Kidney epithelial cell (primary cell): ENCODE measurements at places on chromosomes 3 and 15.

DNA sequence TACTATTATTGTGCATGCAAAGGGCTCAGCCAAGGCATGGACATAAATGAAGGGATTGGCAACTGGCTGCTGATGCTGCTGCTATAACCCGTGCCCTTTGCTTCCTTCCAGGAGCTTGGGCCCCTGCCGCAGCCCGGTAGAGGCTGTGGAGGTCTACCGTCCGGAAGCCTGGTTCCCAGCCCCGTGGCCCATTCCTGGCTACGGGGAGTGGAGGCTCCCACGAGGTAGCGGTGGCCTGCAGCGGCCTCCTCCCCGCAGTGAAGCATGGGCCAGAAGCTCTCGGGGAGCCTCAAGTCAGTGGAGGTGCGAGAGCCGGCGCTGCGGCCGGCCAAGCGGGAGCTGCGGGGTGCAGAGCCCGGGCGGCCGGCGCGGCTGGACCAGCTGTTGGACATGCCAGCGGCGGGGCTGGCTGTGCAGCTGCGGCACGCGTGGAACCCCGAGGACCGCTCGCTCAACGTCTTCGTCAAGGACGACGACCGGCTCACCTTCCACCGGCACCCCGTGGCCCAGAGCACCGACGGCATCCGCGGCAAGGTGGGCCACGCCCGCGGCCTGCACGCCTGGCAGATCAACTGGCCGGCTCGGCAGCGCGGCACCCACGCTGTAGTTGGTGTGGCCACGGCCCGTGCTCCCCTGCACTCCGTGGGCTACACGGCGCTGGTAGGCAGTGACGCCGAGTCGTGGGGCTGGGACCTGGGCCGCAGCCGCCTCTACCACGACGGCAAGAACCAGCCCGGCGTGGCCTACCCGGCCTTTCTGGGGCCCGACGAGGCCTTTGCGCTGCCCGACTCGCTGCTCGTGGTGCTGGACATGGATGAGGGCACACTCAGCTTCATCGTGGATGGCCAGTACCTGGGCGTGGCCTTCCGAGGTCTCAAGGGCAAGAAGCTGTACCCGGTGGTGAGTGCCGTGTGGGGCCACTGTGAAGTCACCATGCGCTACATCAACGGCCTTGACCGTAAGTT lies 15.0 kb downstream of the SPSB4 start:
- no peak for DNase-seq

DNA sequence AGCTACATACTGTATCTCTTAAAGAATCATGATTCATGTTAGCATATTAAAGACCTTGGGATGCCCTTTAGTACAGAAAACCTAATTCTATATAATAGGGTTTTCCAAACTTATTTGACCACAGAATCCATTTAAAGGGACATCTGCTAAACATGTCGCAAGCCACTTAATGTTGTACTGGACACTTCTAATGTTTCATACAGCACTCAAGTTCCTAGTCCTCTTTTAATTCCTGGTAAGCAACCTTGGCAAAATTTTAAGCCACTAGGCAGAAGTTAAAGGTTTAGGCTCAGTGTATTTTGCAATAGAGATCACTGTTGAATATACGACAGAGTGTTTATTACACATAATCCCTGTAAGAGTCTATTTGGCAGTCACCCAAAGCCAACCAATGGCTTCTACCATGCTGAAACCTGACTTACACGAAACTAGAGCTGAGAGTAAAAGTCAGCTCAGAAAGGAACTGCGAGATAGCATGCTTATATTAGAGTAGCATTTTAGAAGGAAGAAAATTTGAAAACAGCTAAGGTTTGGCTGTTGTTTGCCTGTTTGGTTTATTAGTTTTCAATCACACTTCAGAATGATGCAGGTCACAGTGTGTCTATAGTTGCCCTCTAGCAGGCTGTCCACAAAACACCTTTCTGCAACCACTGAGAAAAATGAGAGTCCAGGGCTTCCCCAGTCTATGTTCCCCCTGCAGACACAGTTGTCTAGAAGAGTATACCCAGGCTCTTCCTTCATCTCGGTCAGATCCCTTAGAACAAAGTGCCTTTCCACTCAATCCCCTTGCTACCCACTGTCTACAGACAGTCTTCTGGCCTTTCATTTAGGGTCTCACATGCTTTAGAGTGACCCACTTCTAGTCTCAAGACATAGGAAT lies 104.4 kb downstream of the FMN1 start:
- DNase-seq, result no peak

DNA sequence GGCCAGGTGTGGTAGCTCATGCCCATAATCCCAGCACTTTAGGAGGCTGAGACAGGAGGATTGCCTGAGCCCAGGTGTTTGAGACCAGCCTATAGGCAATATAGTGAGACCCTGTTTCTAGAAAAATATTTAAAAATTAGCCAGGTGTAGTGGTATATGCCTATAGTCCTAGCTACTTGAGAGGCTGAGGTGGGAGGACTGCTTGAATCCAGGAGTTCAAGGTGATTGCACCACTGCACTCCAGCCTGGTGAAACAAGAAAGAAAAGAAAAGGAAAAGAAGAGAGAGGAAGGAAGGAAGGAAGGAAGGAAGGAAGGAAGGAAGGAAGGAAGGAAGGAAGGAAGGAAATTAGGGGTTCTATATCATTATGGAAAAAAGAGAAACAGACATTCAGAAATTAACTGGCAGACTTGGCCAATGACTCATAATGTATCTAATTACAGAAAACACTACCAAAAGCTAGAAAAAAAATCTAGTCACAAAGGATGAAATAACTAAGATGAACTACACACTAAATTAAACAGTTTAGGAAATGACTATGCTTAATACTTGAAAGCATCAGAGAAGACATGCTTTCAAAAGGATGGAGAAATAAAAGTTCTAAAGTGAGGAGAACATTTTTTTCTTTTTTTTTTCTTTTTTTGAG lies 45.4 kb upstream of the TERB2 start:
- DNase-seq, result no peak

DNA sequence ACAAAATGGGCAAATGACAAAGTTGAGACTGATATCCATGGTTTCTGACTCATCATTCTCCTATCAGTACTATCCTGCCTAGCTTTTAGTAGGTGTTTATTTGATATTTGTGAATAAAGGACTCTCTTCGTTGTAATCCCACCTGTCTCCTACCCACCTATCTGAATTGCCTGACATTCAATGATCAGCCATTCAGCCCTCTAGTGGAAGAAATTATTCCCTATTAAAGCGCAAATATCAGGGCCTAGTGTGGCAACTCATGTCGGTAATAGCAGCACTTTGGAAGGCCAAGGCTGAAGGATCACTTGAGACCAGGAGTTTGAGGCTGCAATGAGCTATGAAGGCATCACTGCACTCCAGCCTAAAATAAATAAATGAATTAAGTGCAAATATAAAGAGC lies 195.7 kb upstream of the SETMAR start:
- DNase-seq, result no peak

- no peak for DNase-seq
These were observed 14.0 kb upstream of the DUT start for GRCh38 chr15:48317221-48317620.

DNA sequence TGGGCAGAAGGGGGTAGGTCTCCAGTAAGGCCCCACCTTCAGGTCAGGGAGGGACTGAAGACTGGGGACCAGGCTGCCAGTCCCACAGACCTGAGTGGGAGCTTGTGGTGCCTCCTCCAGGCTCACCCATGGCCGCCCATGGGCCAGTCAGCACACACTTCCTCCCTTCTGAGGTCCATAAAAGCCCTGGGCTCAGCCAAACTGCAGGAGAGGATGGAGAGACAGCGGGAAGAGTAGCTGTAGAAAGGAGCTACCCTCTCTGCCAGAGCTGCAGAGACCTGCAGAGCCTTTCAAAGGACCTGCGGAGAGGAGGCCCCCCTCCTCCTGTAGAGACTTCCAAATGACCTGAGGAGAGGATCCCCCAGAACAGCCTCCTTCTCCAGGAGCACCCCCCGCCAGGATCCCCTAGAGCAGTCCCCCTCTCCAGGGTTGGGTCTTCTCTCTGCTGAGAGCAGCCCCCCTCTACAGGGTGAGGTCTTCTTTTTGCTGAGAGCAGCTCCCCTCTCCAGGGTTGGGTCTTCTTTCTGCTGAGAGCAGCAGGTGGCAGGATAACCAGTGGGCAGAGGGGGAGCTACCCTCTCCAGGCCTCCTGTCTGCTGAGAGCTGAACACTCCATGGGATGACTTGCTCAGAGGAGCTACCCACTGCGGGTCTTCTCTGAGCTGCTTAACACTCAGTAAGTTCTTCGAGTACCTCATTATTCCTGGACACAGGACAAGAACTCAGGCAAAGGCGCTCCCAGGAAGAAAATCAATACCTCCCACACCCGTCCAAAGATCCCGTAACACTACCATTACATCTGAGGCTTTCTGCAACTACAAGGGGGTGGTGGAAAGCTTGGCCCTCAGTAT lies 5.0 kb upstream of the SKIC8 start:
- no peak for DNase-seq

- no peak for DNase-seq
These were observed 244.1 kb upstream of the PDZRN3 start for GRCh38 chr3:73868688-73869315.

DNA sequence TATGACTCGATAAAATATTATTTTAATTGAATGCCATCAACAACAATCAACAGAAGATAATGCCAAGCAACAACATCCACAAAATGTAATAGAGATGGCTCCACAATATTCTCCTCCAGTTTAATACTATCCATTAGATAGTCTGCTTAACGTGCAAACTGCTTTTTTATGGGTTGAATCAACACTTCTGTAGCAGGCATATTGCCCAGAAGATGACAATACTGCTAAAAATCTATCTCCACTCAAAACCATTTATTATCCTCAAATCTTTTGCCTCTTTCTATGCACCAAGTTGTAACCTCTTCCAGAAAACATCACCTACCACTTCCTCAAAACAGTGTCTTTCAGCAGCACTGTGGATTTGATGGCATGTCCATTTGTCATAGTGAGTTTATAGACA lies 295.7 kb upstream of the LMCD1 start:
- DNase-seq, result no peak

- no peak for DNase-seq
These were observed at the start of gene CFAP100 for GRCh38 chr3:126394179-126394976. TSS of gene CFAP100 (plus strand) at chr3:126394909. CDS start at chr3:126396001, 1,092 bp downstream.

DNA sequence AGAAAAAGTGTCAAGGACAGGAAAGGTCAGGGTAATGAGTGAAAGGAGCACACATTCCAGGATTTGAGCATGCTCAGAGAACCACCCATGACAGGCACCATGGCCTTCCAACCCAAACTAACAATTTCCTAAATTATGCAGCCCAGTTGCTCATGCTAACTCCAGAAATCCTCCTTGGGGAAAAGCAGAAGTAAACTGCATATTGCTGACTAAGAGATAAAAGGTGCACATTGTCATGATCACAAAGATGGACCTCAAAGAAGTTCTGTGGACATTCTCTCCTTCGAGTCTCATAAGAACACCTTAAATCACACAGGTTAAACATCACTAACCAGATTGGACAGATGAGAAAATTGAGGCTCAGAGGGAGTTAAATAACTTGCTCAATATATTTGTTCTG lies 97.6 kb upstream of the SLC25A36 start:
- no peak for DNase-seq

DNA sequence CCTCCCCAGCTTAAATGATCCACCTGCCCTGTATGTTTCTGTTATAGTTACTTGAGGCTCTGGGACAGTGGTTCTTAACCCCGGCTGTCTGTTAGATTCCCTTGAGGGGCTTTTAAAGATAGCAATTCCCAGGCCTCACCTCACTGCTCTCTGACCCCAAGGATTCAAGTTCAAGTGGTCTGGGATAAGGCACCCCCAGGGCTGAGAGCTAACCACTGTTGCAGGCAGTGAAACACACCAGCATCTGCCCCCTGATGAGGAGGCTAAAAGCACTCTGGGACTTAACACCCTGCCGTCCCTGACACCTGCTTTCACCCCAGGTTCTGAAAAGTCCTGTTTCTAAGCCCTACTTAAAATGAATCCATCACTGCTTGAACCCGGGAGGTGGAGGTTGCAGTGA lies 103.7 kb downstream of the LRRK1 start:
- DNase-seq, result no peak

- DNase-seq, result no peak
These were observed 221.0 kb upstream of the EOMES start for GRCh38 chr3:27943106-27943505.

DNA sequence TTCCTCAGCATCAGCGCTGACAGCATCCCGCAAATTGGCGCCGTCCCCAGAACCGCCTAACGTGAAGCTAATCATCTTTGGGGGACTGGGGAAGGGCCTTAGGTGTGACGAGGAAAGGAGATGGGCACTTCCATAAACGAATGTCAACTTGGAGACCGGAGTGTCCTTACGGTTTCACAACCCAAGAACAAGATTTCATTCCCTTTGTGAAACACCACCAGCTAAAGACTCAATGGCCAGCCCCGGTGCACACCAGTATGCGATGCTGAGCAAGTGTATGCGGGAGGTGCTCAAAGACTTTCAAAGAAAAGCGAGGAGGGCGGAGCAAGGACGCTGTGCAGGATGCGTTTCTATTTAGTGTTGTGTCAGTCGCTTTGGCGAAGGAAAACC lies 759 bp upstream of the TTBK2 start:
- no peak for DNase-seq

GRCh38 chr3:67901681-67902080 lies 247.3 kb upstream of the SUCLG2 start:
- DNase-seq, result no peak

DNA sequence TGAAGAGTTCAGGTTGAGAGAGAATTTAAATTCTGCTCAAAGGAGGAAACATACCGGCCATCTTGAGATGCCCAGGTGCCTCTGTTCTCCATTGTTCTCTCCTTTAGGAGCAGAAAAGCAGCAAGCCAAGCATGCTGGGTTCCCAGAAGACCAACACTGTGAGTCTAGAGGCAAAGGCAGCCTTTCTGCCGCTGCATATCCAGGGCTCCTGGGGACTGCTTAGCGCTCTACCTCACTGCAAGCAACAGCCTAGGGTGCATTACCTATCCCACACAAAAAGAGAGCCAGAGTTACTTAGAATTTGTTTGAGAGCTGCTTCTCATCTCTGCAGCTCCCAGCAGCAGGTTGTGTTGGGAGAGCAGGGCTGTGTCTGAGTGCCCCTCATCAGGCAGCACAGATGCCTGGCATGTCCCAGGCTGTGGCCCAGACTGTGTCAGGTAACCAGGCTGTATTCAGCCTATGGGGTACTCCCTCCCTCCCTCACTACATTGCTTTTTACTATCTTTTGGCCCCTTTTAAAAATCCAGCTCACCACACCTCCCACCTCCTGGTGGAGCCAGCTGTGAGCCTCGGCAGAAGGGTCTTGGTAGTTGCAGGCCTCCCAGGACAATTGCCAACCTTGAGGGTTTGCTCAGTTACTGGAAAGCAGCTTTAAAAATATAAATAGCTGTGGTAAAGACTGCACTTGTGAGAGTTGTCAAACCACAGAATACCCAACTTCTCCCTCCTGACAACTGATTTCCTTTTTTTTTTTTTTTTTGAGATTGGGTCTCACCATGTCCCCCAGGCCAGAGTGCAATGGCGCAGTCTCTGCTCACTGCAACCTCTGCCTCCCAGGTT lies 30.2 kb downstream of the BCL2L10 start:
- DNase-seq, result no peak

GRCh38 chr3:185851046-185851445 lies 26.2 kb upstream of the IGF2BP2 start:
- no peak for DNase-seq

- DNase-seq, result no peak
These were observed 10.6 kb downstream of the RPL32 start for GRCh38 chr3:12830785-12831156.
